ENCODE measurements at places on chromosomes 7 and 10.
A peak's percentile ranks its signal among the peaks of the same experiment; 100 is the strongest.

DNA sequence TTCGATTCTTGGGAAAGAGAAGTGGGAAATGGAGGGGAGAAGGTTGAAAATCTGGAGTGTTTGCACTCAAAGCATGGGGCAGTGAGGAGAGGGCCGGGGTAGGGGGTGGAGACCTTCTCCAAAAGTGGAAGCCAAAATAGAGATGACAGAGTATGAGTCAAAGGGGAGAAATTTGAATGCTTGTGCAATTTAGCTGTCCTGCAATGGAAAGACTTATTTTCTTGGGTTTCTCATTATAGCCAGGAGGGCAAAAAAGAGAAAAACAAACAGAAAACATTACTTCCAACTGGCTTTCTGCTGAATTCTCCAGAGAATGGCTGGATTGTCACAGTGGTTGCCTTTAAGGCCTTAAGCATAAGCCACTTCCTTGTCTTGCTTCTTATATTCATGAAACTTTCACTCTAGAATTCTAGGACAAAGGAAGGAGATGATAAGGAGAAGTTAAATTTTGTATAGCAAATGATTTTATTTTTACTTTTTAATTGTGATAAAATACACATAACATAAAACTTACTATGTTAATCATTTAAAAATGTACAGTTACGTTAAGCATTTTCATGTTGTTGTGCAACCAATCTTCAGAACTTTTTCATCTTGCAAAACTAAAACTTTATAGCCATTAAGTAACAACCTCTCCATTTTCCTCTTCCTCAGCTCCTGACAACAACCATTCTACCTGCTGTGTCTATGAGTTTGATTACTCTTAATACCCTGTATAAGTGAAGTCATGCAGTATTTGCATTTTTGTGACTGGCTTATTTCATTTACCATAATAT is 100.2 kb downstream of the GPR85 start:
- no peak for DNase-seq

- no peak for DNase-seq
Observed at GRCh38 chr10:106083572-106083971, 1080.9 kb downstream of the SORCS1 start.

DNA sequence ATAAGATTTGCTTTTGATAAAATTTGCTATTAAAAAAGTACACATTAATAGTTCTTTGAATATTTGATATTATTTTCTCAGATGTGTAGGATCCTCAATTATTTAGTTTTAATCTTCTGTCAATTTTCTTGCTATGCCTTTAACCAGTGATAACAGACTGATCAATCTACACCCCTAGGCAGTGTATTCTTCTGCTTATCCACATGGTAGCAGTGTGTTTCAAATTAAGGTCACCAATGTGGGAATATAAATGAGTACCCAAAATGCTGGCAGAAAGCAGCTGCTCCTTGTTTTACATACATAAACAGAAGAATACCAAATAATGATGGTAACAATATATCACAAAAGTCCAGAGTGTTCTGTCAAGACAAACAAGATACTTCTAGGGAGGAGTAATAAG is 87.0 kb downstream of the SKAP2 start:
- DNase-seq = no peak

DNA sequence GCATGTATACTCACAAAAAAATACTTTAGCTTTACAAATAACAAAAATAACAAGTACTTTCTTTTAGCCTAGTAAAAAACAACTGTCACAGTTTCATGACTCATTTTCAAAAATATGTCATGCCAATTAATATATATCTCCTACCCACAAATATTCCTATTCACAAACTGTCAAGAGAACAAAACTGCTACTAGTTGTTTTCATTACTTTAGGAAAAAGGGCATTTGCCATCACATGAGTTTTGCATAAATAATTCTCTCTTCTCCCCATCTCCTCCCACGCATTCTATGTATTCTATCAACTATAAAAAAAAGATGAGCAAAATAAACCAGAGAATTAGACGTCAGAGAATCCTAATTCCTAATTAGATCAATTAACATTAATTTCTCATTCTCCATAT is 87.6 kb downstream of the PIP4K2A start:
- peak; percentile 44 for DNase-seq

DNA sequence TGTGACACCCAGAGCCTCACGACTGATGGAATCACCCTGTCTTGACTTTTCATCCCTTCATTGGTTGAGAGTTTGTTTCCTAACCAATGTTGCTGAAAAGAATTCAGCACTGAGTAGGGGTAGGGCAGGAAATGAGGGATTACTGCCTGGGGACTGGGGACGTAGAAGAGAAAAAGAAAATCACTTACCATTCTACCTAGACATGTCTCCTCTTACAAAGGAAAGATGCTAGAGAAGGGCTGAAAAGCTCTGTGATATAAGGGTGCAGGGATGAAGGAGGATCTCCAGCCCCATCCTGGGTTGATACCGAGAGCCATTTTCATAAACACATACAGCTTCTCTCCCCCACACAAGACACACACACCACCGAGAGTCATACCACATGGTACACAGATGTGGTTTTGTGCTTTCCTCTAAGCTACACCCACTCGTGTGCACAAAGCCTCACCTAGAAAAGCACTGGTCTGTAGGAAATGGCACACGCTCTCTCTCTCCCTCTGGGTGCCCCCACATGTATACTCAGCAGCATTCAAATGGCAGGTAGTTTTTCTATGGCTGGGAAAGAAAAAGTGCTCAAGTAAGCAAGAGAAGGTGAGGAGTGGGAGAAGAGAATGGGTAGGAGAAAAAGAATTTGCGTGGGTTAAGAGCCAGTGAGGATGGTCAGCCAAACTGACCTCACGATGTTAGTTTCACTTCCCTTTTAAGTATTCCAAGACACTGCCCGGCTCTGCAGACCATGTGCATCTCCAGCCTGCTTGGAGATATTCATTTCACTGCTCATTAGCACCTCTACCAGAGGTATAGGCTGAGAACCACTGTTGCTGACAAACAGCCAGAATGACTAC is 85.8 kb downstream of the CALD1 start:
- no peak for DNase-seq

DNA sequence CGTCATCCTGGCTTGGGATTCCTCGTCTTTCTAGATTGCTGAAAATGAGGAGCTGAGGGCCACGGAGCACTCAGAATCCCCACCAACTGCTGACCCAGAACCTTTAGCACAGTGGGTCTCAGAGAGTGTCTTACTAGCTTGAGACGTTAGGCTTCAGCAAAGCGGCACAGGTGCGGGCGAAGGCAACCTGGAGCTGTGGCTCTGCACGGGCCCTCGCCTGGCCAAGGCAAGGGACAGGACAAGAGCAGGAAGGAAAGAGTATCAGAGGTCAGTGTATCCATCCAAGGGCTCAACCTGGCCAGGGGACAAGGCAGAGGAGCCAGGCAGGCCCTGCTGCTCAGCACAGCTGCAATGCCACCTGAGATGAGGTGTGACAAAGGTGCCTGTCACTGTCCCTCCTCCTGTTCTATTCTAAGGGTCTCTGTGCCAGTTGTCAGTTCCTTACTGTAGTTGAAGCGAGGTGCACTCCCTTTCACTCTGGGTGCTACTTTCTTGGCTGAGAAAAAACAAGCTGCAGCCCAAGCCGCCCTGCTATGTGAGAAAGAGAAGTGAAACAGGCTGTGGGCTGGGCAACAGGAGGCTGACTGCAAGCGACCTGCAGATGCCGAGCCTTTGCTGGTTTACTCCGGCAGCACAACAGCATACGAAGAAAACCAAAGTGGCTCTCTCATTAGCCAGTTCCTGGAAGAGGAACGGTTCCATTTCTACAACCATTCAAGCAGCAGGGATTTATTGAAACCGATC is 33.3 kb upstream of the KDM7A start:
- no peak for DNase-seq

GRCh38 chr10:30816159-30816819 is 186.7 kb upstream of the LYZL2 start:
- DNase-seq = no peak

GRCh38 chr7:100357131-100357561 is 771 bp upstream of the PILRB start:
- no peak for DNase-seq

- DNase-seq = no peak
Observed at GRCh38 chr10:131689954-131690757, 210.7 kb upstream of the PPP2R2D start.

DNA sequence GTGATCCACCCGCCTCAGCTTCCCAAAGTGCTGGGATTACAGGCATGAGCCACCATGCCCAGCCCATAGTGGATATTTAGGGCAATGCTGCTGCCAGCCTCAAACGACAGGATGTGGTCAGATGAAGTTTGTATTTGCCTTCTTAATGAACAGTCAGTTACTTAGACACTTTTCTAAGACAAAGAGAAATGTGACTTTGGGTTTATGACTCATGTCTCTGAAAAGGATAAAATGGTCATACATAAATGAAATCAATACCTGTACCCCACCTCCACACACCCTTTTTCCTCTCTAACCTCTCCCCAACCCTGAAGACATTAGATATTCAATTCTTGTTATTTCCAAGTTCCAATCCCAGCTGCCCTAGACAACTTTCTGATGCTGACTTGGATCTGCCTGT is 109.3 kb upstream of the INSIG1 start:
- DNase-seq = no peak

DNA sequence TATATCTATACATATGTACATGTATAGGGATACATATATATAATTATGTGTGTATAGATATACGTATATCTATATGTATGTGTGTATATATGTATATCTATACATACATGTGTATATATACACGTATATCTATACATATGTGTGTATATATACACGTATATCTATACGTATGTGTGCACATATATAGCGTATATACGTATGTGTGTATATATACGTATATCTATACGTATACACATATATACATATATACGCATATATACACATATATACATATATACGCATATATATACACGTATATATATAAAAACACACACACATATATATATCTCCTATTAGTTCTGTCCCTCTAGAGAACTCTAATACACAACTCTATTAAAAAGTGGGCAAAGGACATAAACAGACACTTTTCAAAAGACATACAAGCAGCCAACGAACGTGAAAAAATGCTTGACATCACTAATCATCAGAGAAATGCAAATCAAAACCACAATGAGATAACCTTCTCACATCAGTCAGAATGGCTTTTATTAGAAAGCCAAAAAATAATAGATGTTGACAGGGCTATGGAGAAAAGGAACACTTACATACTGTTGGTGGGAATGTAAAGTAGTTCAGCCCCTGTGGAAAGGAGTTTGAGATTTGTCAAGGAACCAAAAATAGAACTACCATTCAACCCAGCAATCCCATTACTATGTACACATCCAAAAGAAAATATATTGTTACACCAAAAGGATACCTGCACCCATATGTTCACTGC is 22.0 kb upstream of the TMEM120A start:
- DNase-seq = no peak

DNA sequence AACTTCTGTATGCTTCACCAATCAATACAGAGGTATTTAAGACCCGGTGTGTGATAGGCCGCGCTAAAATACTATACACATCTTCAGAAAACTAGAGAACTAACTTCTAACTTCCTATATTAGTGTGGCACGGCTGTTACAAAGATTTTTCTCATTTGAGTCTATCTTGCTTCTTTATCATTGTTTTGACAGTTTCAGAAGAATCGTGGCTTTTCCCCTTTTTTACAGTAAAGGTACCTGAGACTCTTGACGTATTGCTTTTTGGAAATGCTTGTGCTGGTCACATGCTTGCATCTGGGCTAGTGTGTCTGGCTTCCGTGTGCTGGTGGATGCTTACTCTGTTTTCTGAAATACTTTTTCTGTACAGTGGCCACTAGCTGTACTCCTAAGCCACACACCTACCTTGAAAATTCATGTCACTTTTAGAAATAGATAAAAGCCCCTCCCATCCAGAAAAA is 12.7 kb downstream of the IKZF1 start:
- no peak for DNase-seq

GRCh38 chr10:129099992-129100391 is 367.0 kb upstream of the MGMT start:
- DNase-seq = no peak

All from COLO829 (cell line).